ENCODE measurements at places on chromosomes 13 and 19.

GRCh38 chr13:53782488-53782961 lies 753.9 kb downstream of the OLFM4 start:
- DNase-seq = no peak

DNA sequence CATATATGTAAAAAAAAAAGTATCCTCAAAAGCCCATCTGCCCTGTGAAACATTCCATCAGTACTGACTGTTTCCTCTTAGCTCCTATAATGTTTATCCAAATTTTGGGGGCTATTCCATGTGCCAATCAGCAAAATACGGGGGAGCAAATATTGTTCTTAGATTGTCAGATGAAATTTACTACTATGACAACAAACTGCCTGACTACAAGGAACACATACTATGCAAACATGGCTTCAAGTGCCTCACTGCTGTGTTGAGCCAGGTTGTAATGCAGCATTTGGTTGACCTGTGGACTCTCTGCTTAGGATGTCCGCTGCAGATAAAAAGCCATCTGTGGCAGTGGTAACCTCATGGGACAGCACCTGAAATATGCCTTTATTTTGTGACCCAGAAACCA lies 98.2 kb upstream of the SCEL start:
- DNase-seq = no peak

DNA sequence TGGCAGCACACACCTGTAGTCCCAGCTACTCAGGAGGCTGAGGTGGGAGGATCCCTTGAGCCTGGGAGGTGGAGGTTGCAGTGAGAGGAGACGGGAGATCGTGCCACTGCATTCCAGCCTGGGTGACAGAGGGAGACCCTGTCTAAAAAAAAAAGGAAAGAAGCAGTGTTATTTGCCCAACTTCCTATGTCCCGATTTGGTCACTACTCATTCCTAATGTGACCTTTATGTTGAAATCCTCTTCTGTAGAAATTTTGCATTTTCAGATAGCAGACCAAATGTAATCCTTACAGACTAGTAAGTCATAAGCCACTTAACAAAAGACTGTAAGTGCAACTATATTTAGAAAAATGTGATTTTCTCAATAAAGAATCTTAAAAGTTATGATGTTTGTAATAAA lies 18.2 kb upstream of the STK24 start:
- no peak for DNase-seq

DNA sequence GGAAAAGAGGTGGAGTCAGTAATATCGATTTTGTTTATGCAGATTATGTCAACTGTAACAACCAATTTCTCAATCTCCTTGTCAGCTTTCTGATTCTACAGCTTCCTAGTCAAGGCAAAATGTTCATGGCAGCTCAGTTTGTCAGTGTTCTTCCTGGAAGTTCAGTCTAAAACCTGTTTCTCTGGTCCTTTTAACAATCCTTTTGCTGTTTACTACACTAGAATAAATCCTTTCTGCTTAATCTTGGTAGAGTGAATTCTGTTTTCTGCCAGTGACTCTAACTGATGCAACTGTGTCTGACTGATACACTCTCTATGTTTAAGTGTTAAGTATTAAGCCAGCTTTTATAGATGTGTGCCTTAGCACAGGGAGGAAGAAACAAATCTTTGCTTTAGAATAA lies 516.9 kb upstream of the KLF12 start:
- DNase-seq = no peak

DNA sequence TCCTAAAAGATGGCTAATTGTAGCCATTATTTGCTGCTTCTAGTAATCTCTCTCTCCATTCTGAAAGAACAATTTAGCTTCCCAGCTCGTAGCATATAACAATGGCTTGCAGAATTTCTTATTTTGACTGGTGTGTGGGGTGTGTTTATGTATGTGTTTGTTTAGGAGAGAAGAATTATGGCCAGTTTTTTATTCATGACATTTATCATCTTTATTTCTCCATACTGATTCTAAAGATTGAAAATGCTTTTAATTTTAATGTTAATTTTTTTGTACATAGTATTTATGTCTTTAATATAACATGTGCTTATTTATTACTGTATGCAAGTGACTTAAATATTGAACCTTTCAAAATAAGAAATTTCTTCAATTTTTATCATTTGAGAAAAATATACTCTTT lies 115.8 kb upstream of the TMTC4 start:
- no peak for DNase-seq

DNA sequence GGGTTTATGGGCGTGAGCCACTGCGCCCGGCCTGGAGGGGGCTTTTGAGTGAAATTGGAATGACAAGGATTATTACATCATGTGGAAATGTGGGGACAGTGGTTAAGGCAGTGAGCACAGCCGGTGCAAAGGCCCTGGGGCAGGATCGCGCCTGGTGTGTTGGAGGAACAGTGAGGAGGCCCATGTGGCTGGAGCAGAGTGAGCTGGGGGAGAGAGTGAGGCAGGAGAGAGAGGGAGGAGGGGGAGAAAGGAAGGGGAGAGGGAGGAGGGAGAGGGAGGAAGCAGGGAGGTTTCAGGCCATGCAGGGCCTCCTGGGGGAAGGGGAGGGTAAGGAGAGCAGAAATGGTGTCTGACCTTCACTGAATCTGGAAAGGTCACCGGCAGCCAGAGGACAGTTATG lies 11.3 kb upstream of the CELF5 start:
- DNase-seq = no peak

GRCh38 chr13:83498045-83498444 lies 384.2 kb downstream of the SLITRK1 start:
- no peak for DNase-seq

- DNase-seq = no peak
These were observed 472.8 kb upstream of the SLITRK5 start for GRCh38 chr13:87198371-87198770.

DNA sequence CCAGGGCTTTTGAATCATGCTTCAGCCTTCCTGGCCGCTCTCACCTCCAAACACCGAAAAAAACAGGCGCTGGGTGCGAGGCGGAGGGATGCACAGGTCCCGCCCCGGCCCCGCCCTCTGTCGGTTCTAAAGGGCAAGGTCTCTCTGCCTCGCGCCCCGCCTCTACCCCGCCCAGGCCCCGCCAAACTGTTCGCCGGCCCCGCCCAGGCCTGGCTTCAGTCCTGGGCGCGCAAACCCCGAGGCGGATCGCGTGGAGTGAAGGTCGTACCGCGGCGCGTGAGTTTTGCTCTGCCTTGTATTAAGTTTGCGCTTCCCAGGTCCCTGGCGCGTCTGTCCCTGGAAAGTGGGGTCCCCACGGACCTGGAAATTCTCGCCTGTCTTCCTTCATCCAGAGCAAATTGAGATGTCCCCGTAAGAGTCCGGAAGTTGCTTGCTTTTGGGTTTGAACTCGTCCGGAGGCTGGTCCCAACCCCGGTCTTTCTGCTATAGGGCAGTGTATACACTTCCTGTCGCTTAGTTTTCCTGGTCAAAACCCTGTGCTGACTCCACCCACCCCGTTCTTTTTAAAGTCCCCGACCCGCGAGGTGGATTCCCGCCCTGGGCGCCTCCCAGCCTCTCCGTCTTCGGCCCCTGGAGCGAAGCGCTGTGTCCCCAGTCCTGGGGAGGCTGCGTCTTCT lies 8.4 kb downstream of the ZNF808 start:
- DNase-seq = peak; percentile 93

- peak; percentile 20 for DNase-seq
These were observed 11.1 kb upstream of the GTF2F2 start for GRCh38 chr13:45109102-45109720.

- no peak for DNase-seq
These were observed 123.7 kb downstream of the CACNA1A start for GRCh38 chr19:13382633-13382938.

DNA sequence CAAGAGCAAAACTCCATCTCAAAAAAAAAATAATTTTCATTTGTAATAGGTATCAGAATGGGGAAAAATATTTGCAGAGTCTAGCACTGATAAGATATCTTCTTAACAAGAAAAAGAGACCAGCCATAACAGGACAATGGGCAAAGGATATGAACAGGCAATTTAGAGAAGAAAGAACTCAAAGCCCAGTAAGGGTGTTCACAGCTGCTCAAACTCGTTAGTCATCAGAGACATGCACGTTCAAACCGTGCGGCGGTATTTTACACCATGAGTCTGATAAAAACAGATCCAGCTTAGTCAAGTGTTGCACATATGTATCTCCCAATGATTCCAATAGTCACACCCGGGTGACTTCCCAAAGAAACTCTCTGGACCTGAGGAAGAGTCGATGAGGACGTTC lies 13.7 kb upstream of the NCCRP1 start:
- DNase-seq = no peak

GRCh38 chr19:39413272-39413910 lies 922 bp downstream of the PLEKHG2 start:
- DNase-seq = no peak
